ENCODE measurements at places on chromosomes 11 and 22.

DNA sequence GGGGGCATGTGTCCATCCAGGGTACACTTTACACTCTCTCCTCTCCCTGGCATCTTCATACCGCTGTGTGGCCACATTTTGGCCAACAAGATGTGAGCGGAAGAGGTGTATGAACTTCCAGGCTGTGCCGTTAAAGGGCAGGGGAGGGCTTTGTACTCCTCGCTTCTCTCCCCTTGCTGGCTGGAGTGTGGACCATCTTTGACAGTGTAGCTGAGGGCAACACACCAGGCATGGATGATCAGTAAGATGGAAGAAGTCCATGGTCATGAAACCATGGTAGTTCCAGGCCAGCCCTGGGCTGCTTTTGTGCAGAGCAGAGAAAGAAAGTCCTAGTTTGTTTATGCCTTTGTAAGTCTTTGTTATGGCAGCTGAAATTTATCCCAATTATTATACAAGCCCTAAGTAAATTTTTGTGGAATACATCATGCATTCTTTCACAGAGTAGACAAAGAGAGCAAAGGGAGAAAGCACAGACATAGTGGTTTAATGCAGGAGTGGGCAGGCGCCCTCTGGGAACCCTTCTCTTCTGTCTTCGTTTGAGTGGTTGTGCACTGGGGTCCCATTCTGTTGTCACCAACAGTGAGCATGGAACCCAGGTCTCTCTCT is 70.4 kb downstream of the FBXO7 start:
- ATAC-seq = no peak

- peak; percentile 20 for ATAC-seq
These were observed 77.9 kb downstream of the BTBD10 start for GRCh38 chr11:13384908-13385640.

DNA sequence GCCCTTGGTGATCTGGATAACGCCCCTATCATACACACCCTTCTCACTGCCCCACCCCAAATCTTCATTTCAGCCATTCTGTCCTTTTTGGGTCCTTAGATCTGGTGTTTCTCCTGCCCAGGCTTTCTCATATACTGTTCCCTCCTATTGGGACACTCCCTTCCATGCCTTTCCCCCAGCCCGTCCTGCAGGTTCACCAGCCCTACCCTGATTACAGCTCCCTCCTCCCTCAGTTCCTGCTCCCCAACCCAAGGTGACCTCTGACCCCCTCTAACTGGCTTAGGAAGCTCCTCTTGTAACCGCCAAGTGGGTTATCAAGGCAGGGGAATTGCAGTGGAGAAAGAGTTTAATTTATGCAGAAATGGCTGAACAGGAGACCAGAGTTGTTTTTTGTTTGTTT is 13.0 kb downstream of the MTFP1 start:
- peak; percentile 79 for ATAC-seq

GRCh38 chr22:29136782-29137700 is 64.2 kb downstream of the KREMEN1 start:
- peak; percentile 24 for ATAC-seq

GRCh38 chr11:91005458-91005857 is 782.6 kb upstream of the CHORDC1 start:
- no peak for ATAC-seq

DNA sequence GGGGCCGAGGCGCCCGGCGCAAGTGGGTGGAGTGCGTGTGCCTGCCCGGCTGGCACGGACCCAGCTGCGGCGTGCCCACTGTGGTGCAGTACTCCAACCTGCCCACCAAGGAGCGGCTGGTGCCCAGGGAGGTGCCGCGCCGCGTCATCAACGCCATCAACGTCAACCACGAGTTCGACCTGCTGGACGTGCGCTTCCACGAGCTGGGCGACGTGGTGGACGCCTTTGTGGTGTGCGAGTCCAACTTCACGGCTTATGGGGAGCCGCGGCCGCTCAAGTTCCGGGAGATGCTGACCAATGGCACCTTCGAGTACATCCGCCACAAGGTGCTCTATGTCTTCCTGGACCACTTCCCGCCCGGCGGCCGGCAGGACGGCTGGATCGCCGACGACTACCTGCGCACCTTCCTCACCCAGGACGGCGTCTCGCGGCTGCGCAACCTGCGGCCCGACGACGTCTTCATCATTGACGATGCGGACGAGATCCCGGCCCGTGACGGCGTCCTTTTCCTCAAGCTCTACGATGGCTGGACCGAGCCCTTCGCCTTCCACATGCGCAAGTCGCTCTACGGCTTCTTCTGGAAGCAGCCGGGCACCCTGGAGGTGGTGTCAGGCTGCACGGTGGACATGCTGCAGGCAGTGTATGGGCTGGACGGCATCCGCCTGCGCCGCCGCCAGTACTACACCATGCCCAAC is 14.1 kb upstream of the MIEF1 start:
- no peak for ATAC-seq

DNA sequence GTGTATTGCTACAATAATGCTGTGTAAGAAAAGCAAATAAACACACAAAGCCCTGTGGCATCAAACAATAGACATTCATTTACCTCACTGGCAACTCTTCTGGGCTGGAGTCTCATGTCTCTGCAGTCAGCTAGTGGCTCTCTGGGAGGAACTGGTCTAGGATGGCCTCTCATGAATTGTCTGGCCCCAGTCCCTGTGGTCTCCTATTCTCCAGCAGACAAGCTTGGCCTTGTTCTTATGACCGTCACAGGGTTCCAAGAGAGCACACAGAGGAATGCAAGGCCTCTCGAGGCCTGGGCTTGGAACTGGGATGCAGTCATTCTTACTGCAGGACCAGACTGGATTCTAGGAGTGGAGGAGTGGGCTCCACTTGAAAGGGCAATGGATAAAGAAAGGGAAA is 141.2 kb upstream of the NTM start:
- ATAC-seq = no peak

- no peak for ATAC-seq
These were observed 7.5 kb upstream of the SREBF2 start for GRCh38 chr22:41825376-41825775.

DNA sequence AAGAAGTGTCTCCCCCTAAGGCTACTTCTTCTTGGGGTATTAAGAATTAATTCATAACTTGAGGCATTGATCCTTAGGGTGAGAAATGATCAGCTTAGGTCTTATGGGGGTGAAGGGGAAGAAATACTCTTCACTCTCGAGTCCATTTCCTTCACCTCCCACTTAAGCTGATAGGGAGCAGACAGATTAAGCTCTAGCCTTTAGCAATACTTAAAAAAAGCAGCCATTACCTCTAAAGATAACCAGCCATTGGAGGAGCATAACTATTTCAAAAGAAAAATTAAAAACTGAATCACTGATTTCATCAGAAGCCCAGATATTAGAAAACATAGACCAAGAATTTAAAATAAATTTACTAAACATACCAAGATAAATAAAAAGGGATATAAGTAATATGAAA is 60.5 kb downstream of the ENTHD1 start:
- ATAC-seq = no peak

DNA sequence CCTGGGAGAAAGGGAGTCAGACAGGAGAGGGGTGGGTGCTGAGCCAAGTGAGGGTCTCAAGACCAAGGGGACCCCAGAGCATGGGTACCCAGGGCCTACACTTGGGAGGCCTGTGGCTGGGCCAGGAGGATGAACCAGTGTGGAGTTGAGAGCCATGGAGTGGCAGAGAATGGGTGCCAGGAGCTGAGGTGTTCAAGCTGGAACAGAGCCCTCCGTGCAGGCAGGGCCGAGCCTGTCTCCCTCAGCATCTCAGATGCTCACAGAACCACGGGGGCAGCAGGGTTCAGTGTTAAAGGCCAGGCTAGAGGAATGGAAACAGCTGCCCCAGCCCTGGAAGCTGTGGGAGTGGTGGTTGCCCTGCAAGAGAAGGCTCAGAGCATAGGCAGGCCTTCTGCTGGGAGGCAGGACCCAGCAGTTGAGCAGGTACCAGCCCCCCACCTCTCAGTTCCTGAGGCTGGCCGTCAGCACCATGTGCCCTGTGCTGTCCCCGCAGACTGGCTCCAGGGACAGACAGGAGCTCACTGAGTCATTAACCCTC is 32.3 kb downstream of the RSPH14 start:
- ATAC-seq = no peak

- ATAC-seq = no peak
These were observed 163.8 kb downstream of the CHST1 start for GRCh38 chr11:45501392-45502225.

- no peak for ATAC-seq
These were observed 39.4 kb downstream of the CYP2R1 start for GRCh38 chr11:14852571-14853177.

DNA sequence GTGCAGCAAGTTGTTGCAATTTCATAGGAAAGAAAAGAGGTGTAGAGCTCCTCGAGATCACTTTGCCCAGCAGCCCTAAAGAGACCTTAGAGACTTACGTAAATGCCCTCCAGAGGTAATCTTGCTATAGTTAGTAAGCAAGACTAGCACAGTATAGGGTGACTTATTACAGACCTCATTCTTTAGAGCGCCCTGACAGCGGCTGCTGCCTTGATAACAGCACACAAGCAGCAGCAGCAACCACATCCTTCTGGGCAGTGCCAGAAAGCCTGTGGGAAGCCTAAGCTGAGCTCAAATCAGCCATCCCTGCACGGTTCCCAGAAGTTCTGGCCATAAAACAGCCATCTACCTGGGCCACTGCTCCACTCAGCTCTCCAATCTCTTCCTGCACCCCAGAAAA is 22.6 kb upstream of the OR56B1 start:
- no peak for ATAC-seq

DNA sequence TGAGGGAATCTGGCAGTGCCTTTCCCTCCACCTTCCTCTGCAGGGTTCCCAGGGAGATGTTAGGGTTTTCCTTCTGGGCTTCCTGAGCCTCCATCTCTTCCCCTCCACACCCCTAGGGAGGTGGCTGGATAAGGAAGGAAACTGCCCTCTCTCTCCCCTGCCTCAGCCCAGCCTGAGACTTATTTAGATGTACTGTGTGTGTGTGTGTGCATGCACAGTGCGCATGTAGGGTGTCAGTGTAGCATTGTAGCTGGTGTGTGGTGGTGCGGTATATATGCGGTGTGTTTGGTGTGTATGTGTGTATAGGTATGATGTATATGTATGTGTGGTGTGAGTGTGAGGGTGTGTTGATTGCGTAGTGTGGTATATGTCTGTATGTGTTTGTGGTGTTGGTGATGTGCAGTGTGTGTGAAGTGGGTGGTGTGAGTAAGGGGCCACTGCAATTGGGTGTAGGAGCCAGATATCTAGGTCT is 1.5 kb downstream of the FXYD6 start:
- no peak for ATAC-seq

DNA sequence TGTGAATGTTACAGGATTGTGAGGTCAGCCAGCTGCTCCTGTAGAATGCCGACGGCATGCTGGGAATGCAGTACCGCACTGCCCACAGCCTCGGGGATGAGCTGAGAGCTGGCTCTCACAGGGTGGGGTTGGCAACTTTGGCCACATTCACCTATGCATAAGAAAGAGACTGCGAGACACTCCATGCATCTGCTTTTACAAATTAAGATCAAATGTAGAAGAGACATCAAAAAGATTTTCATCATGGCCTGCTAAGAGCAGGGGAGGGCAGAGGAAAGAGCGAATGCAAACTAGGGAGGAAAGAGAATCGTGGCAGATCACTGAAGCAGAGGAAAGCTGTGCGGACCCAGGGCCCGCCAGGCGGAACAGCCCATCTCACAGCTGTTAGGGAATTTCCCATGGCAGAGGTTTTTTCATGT is 49.8 kb upstream of the SPATA19 start:
- ATAC-seq = no peak

GRCh38 chr11:70204466-70204799 is 1.3 kb downstream of the FADD start:
- ATAC-seq = no peak

- ATAC-seq = no peak
These were observed 17.2 kb upstream of the CRYBB3 start for GRCh38 chr22:25182131-25183110.

DNA sequence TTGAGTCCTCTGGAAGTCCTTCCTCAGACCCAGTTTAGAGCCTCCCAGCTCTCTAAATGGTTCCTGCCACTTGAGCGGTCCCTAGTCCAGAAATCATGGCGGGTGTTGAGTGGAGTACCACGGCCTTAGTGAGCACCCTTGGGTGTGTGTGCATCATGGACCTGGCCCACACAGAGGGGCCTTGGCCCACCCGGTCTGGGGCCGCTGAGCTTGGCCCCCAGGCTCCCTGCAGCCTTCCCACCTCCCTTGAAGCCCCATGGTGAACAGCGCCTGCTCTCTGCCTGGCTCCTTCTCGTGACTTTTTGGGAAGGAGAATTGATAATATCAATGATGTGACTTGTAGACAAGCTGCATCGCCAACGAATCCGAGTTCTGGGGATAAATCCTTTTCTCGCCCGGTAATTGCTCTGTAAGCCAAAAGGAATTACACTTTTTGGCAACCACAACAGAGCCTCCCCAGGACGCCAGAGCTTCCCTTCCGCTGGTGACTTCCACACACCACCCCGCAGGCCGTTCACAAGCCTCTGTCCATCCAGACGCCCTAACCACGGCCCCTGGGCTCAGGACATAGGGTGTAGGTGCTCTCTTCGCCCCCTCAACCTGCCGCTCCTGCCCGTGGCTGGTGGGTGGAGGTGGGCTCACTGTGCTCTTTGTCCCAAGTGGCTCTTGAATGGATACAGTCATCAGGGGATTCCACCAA is 93.8 kb downstream of the NECTIN1 start:
- ATAC-seq = no peak

GRCh38 chr11:115682888-115683287 is 178.7 kb upstream of the CADM1 start:
- ATAC-seq = no peak

DNA sequence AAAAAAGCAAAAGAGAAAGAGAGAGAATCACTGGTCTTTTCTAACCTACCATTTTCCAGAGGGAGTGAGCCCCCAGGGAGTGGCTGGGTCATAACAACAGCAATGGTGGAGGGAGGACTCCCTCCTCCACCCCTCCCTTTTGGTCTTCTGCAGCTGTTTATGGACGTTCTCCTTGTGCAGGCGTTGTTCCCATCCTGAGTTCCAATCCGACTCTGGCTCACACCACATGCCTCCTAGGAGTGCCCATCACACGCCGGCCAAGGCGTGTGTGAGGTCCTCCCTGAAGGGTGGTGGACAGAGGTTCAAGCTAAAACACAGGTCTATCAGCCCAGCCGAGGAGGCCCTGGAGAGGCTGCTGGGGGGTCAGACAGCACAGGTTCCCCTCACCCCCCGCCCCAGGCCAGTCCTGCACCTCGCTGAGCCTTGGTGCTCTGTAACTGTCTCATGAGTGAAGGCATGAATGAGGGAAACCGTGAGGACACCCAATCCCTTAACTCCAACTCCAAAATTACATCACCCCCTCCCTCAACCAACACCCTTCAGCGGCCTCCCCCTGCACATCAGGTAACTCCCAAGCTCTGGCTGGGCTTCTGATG is 29.4 kb downstream of the IFT27 start:
- no peak for ATAC-seq

- ATAC-seq = peak; percentile 91
These were observed 4.4 kb upstream of the MISFA start for GRCh38 chr11:18594999-18595749.

GRCh38 chr11:35237351-35237750 is 98.4 kb downstream of the CD44 start:
- no peak for ATAC-seq

GRCh38 chr11:20661850-20662249 is 7.5 kb upstream of the NELL1 start:
- no peak for ATAC-seq
